ENCODE measurements at places on chromosomes 1 and 21.

DNA sequence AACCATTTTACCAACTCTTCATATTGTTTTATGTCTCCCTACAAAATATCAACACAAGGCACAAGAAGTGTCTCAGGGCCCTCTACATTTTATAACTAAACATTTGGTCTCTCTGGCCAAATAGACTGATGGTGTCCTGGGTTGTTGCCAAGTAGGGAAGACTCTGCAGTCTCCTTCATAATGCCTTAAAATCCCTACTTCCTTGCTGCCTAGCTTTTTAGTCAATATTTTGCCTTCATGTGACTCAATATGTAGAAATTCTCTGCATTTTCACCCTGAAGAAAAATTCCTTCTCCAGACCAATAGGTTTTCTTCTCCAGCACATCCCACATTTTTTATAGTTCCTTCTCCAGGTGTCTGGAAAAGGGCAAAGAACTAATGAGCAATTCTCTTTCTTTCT is 72.6 kb upstream of the IPO9 start:
- DNase-seq, result no peak

DNA sequence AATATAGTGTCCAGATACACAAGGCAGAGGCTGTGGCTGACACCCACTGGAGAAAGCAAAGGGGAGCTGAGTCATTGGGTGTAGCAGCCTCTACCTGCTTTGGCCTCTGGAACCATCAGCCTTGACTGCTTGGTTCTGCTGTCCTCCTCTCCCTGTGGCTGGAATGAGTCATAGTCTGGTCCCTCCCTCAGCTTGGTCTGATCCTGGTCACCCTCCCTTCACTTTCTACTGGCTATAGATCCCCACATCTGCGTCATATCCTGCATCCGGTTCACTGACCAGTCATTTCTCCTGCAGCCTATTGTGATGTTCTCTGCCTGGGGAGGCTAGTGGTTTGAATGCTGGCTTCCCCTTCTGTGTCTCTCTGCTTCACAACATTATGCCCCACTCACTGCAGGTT is 372.8 kb upstream of the DAB1 start:
- DNase-seq, result no peak

DNA sequence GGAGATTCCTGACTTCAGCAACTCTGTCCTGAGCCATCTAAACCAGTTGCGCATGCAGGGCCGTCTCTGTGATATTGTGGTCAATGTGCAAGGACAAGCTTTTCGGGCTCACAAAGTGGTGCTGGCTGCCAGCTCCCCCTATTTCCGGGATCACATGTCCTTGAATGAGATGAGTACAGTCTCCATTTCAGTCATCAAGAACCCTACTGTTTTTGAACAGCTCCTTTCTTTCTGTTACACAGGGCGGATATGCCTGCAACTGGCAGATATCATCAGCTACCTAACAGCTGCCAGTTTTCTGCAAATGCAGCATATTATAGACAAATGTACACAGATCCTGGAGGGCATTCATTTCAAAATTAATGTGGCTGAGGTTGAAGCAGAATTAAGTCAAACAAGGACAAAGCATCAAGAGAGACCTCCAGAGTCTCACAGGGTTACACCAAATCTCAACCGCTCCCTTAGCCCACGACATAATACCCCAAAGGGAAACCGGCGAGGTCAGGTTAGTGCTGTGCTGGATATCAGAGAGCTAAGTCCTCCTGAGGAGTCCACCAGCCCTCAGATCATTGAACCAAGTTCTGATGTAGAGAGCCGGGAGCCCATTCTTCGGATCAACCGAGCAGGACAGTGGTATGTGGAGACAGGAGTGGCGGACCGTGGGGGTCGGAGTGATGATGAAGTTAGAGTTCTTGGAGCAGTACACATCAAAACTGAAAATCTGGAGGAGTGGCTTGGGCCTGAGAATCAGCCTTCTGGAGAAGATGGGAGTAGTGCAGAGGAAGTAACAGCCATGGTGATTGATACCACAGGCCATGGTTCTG is 2.3 kb downstream of the ZBTB37 start:
- no peak for DNase-seq

GRCh38 chr1:942864-943533 is 16.1 kb downstream of the NOC2L start:
- no peak for DNase-seq

DNA sequence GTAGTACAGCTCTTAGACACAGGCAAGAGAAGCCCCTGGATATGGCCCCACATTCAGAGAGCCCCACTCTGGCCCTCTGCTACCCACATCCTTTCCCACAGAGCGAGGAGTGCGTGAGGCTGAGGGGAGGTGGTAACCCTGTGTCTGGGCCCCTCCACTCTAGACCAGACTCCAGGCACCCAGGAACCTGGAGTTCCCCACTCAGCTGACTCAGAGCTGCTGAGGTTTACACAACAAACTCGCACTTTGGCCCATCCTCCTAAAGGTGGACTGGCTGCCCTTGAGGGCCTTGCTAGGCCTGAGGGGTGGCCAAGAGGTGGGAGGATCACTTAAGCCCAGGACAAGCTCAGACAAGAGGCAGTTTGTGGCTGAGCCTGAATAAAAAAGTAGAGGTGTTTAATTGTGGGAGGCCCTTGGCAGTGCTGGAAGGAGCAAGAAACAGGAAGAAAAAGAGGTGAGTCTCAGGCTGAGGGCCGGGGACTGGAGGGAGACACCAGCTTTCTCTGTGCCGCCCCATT is 10.7 kb downstream of the MR1 start:
- no peak for DNase-seq

DNA sequence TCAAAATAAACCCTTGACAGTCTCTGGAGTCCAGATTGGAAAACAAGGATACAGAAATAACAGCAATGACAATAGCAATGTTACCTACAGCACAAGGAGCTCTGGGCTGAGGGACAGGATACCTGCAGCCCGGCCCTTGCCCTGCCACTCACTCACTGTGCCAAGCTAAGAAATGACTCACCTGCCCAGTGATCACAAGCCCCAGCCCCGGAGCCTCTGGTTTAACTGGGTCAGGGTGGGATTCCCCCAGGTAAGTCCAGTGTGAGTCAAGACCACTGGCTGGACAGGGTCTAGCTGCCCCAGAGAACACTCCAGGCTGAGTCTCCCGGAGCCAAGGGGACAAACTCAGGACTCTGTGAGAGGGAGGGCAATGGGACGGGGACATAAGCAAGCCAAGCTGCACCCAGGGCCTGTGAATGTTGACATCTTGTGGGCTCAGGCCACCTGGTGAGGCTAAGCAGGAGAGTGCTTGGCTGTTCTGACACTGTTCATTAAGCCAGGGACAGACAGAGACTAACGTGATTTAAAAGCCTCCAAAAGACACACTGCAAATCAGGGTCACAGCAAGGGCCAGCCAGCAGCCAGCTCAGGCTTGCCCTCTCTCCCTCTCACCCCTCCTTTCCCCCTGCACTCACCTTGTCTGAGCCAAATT is 64.1 kb downstream of the MIS18A start:
- DNase-seq, result no peak

- DNase-seq, result no peak
Measured at GRCh38 chr1:174700775-174701174, 253.0 kb downstream of the GPR52 start.

DNA sequence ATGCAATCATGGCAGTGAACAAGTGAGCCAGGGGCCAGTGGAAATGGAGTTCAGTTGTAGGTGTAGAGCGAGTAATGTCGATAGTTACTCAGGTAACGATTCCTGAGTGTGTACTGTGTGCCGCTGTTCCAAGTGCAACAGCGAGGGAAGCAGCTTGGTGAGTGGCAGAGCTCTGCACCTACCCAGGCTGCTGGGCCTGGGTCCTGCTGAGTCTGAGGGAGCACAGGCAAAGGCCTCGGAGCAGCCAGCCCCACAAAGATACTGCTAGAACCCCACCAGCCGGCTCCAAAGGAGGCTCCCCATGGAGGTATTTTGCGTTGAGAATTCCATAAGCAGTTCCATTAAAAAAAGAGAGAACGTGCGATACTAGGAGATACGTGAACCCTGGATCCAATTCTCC is 23.2 kb downstream of the PARP1 start:
- DNase-seq, result no peak

Data from activated naive CD4-positive, alpha-beta T cell (primary cell).